ENCODE measurements at places on chromosomes 6 and 20.

DNA sequence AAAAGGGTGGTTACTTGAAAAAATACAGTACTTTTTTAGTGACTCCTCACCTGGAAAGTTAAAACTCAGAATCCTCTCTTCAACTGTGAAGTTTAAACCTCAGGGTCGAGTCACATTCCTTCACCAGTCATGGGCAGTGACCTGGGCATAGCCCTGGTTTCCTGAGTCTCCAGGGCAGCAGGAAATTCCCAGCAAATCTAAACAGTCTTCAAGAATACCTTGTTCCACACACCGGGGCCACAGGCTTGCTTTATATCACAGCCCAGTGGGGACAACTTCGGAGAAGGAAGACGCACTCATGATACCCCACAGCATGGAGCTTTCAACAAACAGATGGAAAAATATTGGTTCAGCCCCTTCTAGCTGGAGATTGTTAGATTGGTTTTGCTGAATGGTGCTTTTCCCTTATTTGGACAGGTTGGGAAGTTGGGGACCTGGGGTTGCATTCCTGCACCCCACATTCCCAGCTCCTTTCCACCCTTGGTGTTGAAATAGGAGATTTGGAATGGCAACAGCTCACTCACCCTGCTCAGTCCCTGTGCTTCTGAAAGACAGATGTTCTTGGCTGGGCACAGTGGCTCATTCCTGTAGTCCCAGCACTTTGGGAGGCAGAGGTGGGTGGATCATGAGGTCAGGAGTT lies 113.0 kb upstream of the TMEM170B start:
- no peak for DNase-seq

- DNase-seq = no peak
These were observed 189.1 kb upstream of the SUPT3H start for GRCh38 chr6:45566882-45567281.

DNA sequence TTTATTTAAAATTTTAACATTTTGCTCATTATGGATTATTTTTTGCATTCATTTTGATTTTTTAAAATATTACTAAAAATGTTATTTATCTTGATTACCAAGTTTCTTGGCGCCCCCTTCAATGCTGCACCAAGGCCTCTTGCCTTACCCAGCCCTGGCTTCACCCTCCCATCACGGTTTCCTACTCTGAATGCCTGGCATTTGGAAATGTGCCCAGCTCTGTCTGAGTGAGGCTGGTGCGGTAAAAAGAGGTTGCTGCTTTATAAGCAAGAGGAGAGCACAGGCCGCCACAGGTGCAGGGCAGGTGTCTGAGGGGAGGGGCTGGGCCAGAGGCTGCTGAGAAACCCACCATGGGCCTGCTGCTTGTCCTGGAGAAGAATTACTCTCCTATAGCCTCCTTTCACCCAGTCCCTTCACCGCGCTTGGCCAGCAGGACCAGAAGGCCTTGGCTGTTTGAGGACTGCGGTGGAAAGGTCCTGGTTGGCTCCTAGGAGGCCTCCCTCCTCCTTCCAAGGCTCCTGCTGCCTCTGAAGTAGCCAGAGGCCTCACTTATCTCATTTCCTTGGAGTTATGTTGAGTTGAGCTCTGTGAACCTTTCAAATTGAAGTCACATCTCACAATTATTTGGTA lies 62.6 kb downstream of the BANF2 start:
- no peak for DNase-seq

DNA sequence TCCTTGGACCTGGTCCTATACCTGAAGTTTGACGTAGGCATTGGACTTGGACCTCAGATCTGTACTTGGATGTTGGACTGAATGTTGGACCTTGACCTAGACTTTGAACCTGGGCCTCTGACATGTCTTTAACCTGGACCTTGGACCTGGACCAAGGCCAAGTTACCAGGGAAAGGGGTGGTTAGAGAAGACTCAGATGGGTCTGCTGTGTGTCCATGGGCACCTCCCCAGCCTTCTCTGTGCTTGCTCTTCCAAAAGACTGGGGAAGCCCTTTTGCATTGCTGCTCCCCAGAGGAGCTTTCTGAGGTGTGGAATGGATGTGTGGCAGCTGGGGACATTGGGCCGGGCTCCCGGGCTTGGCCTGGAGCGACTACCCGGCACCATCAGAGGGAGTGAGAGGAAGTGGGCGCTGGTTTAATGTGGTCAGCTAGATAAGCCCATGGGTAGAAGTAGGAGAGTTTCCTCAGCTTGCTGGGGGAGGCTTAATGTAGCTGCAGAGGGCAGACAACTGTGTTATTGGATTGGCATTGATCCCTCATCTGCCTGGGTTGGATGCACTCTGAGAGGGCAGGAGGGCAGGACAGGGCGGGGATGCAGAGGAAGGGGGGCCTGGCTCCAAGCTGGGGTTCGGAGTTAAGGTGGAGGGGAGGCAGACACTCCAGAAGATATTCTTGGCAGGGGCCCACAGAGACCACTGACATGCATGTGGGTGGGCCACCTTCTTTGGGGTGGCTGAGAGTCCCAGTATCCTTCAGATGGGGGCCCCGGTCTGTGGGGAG lies 4.2 kb downstream of the SCRT2 start:
- no peak for DNase-seq

GRCh38 chr20:58084966-58085365 lies 143.5 kb downstream of the ANKRD60 start:
- DNase-seq = no peak

DNA sequence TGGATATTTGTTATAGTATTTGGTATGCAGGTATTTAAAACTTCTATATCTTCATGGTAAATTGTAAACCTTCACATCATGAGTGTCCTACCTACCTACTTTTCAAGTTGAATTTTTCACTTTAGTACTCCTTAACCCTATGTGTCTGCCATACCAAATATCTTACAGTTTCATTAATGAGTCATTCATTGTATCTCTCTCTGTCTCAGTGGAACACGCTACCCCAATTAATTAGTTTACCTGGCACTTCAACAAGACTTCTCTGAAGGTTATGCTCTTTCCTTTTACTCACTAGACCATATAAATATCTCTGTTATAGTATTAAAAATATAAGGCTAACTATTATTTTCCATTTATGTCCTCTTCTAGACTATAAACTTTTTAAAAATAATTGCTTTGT lies 123.9 kb upstream of the GJE1 start:
- DNase-seq = no peak

DNA sequence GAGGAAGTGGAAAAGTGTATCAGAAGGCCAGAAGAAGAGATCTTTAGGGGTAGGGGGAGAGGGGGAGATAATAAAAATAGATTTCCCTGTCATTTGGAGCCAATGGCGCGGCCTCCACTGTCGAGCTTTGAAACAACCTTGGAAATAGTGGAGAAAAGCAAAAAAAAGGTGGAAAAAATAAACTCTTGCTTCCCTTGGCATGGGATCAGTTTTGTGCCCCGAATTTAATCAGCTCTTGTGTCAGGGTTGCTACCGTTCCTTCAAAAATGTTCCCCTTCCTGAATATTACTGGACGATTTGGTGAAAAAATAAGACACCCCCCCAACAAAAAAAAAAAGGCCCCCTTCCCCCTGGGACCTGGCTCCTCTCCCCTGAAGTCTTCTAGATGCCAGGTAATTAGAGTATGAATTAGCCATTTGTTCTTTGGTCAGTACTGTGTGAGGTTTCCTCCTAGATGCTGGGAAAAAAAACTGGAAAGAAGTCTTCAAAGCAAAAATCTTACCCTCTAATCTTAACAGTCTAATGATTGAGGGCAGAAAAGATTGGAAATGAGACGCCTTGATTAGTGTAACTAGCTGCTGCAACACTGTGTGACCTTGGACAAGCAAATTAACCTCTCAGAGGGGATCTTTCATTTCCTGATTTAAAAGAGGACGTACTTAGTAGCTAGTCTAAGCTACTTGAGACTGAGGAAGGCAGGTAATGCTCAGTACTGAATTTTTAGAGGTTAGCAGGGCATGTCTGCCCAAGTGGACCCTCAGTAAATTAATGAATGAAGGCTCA lies 872 bp upstream of the RBM39 start:
- no peak for DNase-seq

DNA sequence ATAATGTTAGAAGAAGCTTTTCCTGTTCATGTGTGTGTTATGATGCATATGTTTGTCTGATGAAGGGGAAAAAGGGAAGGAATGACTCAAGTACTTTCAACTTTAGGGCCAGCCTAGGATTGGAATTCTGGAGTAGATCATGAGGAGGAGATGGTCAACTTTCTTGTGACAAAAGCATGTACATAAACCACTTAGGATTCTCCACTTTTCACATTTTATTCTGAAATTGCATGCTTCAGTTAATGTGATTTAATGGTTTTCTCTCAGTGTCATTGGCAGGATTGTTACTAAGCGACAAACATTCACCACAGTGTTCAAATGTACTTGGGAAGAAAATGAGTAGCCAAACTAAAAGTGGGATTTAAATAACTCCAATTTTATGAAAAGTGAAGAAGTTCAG lies 80.1 kb downstream of the UTRN start:
- DNase-seq = no peak

DNA sequence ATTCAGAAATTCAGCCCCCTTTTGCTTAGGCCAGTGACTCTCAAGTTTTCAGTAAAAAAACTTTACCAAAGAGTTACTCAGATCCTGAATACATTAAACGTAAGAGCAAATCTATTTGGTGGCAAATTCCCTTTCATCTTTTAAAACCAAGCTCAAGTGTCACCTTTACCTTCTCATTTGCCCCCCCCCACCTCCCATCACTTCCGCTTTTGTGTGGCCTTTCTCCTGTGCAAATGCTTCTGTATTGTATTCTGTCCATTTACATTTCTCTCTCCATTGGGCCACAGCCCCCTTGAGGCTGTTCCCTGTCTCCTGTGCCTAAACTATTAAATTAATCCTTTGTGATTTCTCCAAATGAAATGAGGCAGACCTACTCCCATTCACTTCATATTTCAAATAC lies 1.9 kb downstream of the NOL7 start:
- no peak for DNase-seq

- DNase-seq = no peak
These were observed 64.2 kb upstream of the KIF25 start for GRCh38 chr6:167933290-167933689.

DNA sequence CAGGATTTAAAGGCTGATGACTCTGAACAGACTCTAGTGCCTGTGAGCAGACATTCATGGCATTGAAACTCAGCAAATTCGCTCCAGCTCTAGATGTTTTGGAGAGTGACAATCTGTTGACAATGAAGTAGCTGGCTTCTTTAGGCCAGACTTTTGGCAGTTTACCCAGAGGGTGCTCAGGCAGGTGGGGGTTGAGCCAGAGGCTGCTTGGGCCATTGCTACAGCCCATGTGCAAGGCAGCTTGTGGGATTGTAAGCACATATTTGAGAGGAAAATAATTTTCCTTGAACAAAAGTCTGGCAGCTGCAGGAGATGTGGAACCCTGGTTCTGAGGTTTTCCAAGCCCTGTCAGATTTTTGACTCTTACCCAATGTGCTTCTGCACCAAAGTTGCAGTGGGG lies 311.6 kb downstream of the CDC5L start:
- DNase-seq = no peak

GRCh38 chr20:2955257-2955970 lies 82.1 kb downstream of the PTPRA start:
- no peak for DNase-seq

DNA sequence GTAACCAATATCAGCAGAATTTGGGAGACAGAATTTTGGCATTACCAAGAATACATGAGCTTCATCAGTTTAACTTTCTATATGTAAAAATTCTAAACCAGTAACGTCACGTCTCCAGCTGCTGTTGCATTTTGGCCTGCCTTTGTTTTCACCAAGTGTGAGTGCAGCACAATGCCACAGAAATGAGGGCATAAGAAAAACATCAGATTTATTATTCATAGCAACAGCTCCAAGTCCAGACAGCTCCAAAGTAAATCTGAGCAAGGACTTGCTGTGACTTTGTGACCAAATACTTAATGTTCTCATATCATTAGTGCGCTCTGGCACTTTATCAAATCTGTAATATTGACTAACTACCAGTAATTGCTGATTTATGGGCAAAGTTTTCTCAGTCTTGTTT lies 11.0 kb upstream of the FBXL4 start:
- DNase-seq = no peak

GRCh38 chr20:40463171-40463570 lies 225.9 kb downstream of the MAFB start:
- DNase-seq = no peak

DNA sequence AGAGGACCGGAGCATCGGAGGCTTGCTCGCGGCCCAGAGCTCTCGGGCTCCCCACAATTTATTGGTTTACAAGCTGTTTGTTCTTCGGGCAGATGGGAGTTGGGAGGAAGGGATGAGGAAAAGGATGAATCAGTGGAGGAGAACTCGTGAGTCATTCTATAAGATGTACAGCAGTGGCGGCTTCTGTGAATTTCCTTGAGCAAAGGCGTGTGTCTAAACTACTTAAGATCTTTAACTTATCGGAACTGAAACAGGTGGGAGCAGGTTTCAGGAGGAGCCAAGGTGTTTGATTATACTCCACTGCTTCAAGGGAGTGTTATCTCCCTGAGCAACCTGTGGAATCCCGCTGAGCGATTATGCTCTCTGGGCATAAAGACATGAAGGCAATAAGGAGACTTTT lies 50.5 kb upstream of the IBTK start:
- DNase-seq = peak; percentile 44

- DNase-seq = peak; percentile 34
These were observed at the start of gene HTR1B for GRCh38 chr6:77463308-77463860. Gene HTR1B (minus strand): TSS chr6:77463491. CDS start chr6:77463403, 88 bp downstream.
